Left renal cortex interstitium (tissue), 4 donors: ENCODE measurements at places on chromosomes 6 and 20. TPM values are rescaled to one million over a fixed set of nuclear protein-coding genes. Genes with fewer than 3 reads are reported as not detected.

DNA sequence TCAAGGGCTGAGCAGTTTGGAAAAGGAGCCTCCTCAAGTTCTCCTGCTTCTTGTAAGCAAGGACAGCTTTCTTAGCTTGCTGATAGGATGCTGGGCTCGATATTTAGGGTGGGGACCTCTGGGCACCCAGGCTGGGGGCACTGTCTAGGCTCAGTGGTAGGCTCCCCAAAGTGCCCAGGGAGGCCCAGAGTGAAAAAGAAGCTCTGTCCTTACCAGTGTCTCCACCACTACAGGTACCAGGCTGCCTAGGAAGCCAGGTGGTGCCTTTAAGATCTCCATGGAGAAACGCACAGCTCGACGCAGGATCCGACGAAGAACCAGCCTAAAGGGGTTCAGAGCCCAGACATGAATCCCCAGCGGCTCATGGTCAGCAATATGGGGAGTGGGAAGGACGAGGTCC, 6.4 kb downstream of the AARS2 start:
- no peak for DNase-seq

- peak; percentile 15 for DNase-seq
Measured at GRCh38 chr6:106702451-106703110, 73.2 kb downstream of the QRSL1 start.

DNA sequence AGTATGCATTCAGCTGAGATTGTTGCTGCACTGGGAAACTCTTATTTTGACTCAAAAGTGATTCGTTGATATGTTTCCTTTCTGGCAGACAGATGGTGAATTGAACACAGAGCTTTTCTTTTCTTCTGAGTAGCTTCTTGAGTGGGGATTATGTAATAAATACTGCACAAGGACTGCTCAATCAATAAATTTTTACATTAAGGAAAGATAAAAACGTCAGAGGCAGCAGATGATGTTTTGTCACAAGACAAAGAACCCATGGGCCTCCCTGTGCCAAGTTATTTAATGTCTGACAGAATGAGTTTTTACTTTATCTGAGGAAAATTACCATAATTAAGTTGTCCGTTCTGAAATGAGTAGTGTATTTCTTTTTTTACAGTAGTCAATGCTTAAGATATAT, 460.3 kb downstream of the UTRN start:
- no peak for DNase-seq

- DNase-seq = no peak
Measured at GRCh38 chr6:9848094-9848493, 566.8 kb downstream of the TFAP2A start.

GRCh38 chr6:125636671-125637070, 112.8 kb upstream of the HEY2 start:
- no peak for DNase-seq

DNA sequence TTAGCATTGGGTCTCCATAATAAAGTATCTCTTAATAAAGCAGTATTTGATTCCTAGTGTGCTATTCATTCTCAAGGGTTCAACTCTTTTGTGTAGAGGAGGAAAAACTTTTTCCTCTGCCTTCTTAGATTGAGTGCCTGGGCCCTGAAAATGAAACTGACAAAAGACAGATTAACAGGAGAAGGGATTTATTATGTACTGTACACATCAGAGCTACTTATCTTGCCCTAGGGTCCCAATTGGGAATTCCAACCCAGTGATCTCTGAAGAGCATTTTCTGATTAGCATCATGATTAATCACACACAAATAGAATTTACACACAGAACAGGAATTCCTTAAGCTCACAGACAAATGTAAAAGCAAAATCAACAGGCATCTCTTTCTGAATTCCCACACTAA, 128.9 kb downstream of the CD164 start:
- DNase-seq = no peak

DNA sequence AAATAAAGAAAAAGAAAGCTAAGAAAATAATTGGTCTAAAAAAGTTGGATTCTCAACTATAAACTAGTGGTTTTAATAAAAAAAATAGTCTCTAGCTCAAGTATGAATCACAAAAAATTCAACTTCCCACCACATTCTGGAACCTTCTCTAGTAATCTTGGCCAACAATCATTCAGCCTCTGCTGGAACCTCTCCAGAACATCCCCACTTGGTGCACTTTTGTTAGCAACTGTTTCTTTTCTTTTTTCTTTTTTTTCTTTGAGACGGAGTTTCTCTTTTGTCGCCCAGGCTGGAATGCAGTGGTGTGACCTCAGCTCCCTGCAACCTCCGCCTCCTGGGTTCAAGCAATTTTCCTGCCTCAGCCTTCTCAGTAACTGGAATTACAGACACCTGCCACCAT, 35.7 kb downstream of the TXLNB start:
- no peak for DNase-seq

DNA sequence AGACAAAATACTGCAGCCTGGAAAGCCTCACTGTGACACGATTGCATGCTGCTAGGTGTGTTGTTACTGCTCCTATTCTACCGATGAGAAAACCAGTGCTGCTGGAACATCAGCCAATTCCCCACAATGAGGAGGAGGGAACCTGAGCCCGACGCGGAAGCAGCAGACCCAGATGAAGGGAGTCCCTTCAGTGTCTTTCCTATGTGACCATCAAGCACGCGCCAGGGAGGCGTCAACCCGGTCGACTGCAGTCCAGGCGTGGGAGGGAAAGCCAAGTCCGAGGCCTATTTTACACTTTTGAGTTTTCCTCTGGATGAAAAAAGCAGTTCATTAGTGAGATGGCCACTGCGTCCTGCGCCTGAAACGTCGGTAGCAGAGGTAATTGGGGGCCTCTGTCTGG, 63.3 kb downstream of the STK35 start:
- DNase-seq = no peak

DNA sequence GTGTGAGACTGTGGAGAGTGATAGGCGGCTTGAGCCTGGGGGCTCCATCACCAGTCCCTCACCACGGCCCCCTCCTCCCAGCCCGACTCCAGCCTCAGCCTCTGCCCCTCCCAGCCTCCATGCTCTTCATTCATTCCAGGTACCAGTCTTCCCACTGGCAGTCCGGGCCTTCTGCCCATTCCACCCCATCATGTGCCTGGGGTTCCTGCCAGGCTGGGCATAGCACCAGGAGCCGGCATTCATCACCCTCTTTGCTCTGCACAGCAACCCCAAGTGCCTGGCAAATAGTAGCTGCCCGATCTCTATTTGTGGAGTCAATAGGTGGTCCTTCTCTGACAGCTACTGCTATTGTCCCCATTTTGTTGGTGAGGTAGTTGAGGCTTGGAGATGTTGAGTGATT, 39.6 kb upstream of the GTSF1L start:
- DNase-seq = no peak

DNA sequence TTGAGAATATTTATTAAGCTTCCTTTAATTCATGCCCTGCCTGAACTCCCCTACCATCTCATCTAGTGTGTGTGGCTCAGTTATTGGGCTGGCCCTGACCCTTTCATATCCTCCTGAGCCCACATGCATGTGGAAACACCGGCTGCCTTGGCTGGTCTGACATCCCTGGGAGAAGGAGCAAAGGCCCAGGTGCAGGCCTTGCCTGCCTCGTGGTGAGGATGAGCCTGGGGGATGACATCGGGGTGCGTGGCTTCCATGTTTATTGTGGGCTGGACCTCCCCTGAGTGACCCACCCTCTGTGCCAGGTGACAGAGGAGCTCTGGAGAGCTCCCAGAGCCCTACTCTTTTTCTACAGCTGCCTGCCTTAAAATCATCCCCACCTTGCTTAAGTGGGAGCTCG, 69.1 kb downstream of the FOXA2 start:
- no peak for DNase-seq

The C20orf141 gene
- polyA plus RNA-seq = not detected

- DNase-seq = no peak
Measured at GRCh38 chr6:135231469-135231844, 50.3 kb downstream of the MYB start.

The DUSP15 gene
- 18.0 TPM for polyA plus RNA-seq

The CNR1 gene
- 1.4 TPM for polyA plus RNA-seq

DNA sequence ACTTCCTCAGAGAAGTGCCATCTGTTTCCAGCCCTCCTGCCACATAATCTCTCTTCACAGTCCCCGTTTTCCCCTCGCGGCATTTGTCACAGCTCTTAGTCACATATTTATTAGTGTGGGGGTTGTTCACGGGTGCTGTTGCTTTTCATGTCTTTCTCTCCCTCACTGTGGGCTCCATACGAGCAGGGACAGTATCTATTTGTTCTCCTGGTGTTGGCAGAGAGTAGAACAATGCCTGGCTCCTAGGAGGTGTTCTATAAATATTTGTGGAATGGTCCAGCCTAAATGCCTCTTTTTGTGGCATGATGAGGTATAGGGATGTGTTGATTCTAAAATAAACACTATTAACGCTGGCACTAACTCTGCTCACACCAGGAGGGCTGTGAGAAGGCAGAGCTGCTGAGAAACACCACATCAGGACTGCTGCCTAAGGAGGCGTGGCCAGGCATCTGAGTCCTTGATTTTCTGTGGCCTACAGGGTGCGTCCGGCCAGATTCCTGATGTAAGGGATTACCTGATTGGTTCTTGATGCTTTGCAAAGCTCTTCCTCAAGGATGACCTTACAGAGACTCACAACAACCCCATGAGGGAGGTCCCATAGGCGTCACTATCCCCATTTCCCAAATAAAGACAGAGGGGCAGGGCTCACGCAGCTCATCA, 219.8 kb upstream of the ARID1B start:
- no peak for DNase-seq

- DNase-seq = no peak
Measured at GRCh38 chr6:126919947-126920346, 198.5 kb upstream of the RSPO3 start.

DNA sequence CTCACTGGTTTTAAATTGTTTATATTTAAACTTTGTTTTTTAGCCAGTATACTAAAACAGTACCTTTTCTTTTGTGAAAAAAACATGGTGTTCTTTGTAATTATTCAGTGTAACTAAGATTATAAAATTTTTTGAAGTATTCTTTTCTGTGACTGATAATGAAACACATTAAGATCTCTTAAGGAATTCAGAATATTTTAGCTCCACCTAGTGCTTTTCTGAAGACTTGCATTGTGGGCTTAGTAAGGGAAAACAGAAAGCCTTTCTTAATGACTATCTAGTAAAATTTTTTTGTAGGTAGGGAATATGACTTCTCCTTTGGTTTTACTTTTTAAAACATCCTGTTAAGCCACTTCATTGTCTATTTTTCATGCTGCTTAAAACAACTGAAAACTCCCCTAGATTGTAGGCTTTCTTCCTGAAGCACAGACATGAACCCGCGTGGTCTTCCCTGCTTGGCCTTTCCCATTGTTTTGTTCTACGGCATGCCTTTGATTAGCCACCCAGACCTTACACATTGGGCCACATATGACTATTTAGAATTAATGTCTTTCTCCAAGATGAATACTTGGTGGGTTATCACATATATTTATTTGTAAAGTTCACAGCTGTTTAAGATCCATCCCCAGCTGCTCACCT, 72.1 kb downstream of the AFDN start:
- DNase-seq = no peak

- DNase-seq = no peak
Measured at GRCh38 chr6:54327631-54328030, 19.4 kb downstream of the TINAG start.

- DNase-seq = no peak
Measured at GRCh38 chr6:2102316-2102883, 143.0 kb downstream of the GMDS start.

GRCh38 chr20:7879883-7880282, 60.4 kb downstream of the HAO1 start:
- no peak for DNase-seq

GRCh38 chr6:162058281-162058875, 669.2 kb downstream of the PRKN start:
- peak; percentile 6 for DNase-seq

The TNFRSF6B gene
- 2.8 TPM for polyA plus RNA-seq

DNA sequence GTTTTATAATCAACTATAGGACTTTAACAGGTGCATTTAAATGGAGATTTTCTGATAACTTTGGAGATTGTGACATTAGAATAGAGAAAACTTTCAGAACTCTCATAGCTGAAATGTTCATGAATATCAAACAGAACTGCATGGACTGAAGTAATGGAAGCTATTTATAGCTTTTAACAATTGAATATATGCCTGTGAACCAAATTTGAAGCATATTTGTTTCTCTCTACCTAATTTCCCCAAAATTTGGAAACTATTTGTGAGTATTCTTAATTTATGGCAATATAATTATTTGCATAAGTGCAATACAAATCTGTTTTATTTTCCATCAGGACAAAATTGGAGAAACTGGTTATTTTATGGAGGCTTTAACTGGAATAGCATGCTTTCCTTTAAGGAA, 96.6 kb downstream of the PLG start:
- DNase-seq = no peak

- DNase-seq = no peak
Measured at GRCh38 chr6:12149944-12150510, 137.9 kb downstream of the HIVEP1 start.

The LYRM2 gene
- polyA plus RNA-seq = 43.1 TPM

The PTCHD4 gene
- polyA plus RNA-seq = 2.2 TPM

The TP53TG5 gene
- polyA plus RNA-seq = 2.0 TPM

GRCh38 chr6:156390621-156391020, 386.6 kb upstream of the ARID1B start:
- DNase-seq = no peak

DNA sequence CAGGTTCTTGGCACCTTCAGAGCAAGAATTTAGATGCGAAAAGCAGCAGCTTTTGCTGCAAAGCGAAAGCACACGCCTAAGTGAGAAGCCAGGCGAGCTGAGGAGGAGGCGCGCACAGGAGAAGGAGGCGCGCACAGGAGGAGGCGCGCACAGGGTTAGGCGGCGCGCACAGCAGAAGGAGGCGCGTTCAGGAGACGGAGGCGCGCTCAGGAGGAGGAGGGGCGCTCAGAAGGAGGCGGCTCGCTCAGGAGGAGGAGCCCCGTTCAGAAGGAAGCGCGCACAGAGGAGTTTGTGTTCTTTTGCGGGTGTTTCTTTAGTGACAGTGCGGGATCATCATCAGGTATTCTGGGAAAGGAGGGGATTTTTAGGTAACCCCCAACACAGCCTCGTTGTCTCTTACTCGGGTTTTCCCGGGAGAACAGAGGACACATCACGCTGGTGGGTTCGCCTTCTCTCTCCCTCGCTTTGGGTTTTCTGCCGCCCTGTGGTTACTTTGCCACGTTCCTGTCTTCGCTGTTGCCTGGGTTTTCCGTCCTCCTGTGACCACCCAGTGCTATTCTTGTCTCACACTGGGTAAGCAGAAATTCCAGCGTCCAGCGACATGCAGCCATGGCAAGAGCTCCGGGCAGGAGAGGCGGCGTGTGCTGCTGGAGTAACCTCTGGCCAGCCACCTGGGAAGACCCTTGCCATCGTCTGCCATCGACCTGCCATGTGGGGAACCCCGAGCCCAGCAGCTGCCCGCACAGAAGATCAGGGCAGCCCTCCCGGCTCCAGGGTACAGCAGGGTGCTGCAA, 47.0 kb downstream of the WDR27 start:
- DNase-seq = peak; percentile 39

The TAB2 gene
- polyA plus RNA-seq = 86.2 TPM

GRCh38 chr6:36505744-36506534, 41.3 kb downstream of the STK38 start:
- no peak for DNase-seq

GRCh38 chr6:75272145-75272840, 12.3 kb downstream of the TMEM30A start:
- no peak for DNase-seq

- no peak for DNase-seq
Measured at GRCh38 chr20:60467078-60467477, 508.9 kb downstream of the CDH26 start.

The EBF4 gene
- polyA plus RNA-seq = 45.1 TPM

GRCh38 chr6:139376604-139377218, 2.3 kb upstream of the CITED2 start:
- DNase-seq = no peak
